ENCODE measurements at places on chromosomes 5 and 9. TPM values are rescaled to one million over a fixed set of nuclear protein-coding genes. Genes with fewer than 3 reads are reported as not detected.

DNA sequence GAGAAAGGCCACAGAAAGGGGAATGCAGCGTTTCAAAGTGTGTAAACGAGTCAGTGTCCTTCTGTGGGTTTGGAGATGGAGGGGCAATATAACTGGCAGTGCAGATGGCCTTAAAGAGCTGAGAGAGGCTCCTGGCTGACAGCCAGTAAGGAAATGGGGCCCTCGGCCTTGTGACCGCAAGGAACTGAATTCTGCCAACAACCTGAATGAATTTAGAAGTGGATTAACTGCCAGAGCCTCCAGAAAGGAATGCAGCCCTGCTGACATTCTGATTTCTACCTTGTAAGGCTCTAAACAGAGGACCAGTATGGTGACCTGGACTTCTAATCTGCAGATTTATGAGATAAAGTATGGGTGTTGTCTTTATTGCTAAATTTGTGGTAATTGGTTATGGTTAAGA, 17.5 kb upstream of the NREP start:
- no peak for DNase-seq

- DNase-seq: no peak
Observed at GRCh38 chr5:95892784-95893354, 68.8 kb downstream of the ELL2 start.

The FBXO4 gene
- total RNA-seq: 11.2 TPM

- no peak for DNase-seq
Observed at GRCh38 chr5:103235891-103236290, 22.7 kb upstream of the MACIR start.

The ANKRD18B gene
- not detected for total RNA-seq

The PLAC8L1 gene
- total RNA-seq: 1.5 TPM

GRCh38 chr5:102715082-102715807, 39.9 kb upstream of the PAM start:
- no peak for DNase-seq

DNA sequence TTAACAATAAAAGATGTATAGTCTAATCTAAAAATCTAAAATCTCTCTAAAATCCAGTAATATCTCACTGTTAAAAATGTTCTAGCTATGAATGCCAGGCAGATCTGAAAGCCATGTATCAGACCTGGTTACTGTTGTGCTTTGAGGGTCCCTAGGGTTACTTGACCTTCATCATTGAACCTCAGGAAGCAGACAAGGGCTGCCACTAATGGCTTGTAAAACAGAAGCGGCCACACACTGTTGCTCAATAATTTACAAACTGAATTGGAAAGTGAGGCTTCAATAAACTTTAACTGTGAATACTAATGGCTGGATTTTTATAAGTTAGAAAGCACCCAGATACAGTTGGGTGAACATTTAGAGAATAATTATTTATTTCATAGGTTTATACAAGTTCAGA, 198.0 kb upstream of the RPS23 start:
- no peak for DNase-seq

DNA sequence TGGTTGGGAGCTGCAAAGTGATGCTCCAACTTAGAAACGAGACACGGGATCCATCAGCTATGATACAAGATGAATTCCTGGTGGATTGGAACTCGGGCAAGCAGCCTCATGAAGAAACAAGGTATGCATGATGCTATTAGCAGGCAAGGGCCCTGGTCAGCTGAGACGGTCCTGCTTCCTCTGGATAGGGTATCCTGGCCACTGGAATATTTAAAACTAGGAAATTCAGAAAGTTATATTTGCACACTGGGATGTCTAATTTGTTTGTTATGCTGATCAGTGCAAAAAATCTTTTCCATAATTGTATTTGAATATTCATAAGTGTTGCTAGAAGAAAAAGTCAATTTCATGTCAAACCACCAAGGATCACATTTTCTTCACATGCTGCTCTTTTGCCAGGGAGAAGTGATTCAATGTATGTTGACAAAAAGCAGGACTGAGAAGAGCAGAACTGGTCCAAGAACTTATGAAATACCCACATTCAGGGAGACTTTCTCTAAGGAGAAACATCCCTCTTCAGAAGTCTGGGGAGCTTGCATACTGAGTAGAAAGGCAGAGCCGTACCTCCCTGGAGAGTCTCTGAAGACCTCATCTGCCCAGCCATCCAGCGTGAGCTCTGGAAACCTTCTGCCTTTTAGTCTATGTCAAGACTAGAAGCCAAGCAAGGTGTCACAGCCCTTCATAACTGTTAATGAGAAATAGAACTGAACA, 6.7 kb upstream of the NXNL2 start:
- no peak for DNase-seq

The ZFR gene
- total RNA-seq: 78.5 TPM

- no peak for DNase-seq
Observed at GRCh38 chr9:117775591-117775990, 71.4 kb downstream of the TLR4 start.

The ORM2 gene
- total RNA-seq: not detected

- no peak for DNase-seq
Observed at GRCh38 chr9:31702957-31703356, 681.5 kb upstream of the ACO1 start.

GRCh38 chr9:107486674-107487520, 2.7 kb downstream of the KLF4 start:
- no peak for DNase-seq

DNA sequence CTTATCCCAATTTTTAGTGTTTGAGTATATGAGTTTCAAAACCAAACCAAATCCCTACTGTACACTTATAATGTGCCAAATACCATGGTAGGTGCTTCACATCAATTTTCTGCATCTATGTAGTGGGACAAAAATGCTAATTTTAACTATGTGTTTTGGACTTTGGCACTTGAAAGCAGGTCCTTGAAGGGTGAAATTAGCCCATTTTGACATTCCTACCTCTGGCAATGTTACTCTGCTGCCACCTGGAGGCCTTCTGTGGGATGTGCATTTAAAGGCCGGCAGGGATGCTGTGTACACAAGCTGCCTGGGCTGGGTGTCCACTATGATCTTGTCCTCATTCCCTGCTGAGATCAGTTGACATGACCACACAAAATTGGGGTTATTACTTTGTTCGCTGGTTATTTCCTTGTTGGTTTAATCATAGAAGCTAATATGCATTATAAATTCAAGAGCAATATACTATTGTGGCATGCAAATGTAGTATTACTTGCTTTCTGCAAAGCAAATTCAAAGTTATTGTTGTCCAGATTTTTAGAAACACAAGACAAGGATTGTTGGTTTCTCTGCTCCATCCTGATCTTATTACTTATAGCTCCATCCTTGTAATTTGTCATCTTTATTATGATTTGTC, 166.8 kb downstream of the ARHGEF28 start:
- no peak for DNase-seq

DNA sequence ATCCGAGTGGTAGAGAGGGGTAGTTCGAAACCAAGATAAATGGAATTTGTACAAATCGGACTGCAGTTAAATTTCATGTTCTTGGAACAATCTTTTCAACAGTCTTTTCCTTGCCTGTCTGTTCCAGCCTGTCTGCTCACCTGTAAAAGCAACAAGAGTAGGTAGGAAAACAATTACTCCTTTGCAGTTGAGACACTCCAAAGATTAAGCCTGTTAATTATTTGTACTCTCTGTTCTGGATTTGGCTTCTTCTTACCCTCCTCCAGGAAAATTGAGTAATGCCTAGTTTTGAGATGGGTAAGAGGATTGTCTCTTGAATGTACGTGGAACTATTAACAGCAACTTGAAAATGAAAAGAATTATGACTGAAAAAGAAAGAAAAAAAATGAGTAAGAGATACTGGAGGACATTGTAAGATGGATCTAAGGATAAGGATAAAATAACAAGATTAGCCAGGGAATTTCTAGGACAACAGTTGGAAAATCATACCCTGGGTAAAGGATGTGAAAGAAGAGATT, 24.3 kb downstream of the SPAAR start:
- no peak for DNase-seq

The BARHL1 gene
- not detected for total RNA-seq

The SLC25A2 gene
- total RNA-seq: 0.61 TPM

The IL3 gene
- not detected for total RNA-seq

Measured in mesenteric fat pad (tissue), 1 donor.